ENCODE measurements at places on chromosomes 2 and 18.

DNA sequence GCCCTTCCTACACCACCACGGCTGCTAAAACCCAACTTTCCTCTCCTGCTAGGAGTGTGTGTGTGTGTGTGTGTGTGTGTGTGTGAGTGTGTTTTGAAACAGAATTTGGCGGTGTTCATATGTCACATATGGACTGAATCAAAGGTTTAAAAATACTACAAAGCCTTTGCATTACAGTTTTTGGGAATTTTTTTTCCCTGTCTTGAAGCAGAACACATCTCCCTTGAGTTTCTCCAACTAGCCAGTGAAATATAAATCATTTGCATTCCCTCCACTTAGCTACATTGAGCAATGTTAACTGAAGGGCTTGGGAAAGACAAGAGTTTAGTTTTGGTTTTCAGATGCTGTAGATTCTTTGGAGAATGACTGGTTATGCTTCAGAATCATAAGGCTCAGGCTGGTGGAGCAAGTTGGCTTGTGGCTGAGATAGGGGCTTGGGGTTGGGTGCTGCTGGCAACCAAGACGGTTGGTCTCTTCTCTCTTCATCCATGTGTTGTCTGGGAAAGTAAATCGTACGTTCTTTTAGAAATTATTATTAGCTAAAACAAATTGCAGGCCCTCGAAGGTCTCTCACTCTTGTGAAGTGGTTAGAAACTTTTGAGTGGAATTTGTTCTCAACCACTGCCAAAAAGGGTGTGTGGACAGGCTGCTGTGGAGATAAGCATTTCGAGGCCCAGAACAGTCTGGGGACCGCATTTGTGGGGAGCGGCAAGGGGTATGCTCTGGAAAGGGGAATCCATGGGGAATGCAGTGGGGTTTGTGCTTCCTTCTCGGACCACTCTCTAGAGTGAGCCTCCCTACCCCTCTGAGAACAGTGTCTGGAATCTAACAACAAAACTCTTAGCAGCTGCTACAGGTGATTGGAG, 1.4 kb downstream of the NRP2 start:
- DNase-seq, result no peak

- DNase-seq, result no peak
Observed at GRCh38 chr2:221999717-222000116, 299.1 kb downstream of the PAX3 start.

DNA sequence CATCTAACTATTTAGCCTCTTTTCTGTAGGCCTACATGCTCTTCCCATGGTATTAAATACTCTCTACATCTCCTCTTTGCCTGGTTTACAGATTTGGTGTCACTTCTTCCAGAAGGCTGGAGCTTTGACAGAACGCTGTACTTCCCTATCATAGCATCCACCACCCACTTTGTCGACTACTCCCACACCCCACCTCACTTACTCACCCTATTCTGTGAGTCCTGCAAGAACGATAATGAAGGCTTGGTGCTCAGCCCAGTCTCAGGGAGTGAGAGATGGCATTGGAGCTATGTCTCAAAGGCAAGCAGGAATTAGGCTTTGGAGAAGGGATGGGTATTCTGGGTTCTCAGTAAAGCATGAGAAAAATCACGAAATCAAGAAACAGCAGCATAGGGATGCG, 20.3 kb upstream of the KDM3A start:
- no peak for DNase-seq

GRCh38 chr18:40110455-40110854, 1844.6 kb upstream of the PIK3C3 start:
- no peak for DNase-seq

DNA sequence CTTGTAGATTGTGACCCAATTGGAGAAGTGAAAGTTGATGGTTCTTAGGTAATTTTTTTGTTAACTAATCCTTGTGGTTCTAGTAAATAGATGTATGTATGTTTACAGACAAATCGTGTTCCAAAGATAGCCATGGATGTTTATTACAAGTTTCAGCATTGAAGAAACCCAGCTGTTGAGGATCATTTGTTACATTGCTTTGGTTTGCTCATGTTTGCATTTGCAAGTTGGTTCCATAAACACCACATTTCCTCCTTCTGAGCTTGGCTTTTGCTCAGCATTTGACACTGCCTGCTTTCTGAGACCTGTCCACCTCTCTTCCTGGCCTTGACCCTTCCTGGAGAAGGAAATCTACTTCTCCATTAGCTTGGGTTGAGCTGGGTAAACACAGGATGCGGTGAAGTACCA, 1.8 kb upstream of the CCDC68 start:
- DNase-seq, result no peak

DNA sequence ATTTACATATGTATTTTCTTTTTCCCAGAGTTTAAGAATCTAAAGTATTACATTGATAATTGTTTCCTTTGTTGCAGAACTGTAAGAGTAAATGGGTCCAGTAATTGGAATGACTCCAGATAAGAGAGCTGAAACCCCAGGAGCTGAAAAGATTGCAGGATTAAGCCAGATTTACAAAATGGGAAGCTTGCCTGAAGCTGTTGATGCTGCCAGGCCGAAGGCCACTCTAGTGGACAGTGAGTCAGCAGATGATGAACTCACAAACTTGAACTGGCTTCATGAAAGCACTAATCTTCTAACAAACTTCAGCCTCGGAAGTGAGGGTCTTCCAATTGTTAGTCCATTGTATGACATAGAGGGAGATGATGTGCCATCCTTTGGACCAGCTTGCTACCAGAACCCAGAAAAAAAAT, 183.8 kb upstream of the STON1 start:
- DNase-seq, result no peak

GRCh38 chr2:235979753-235980435, 188.3 kb downstream of the GBX2 start:
- peak; percentile 86 for DNase-seq

GRCh38 chr2:113967272-113967671, 77.4 kb downstream of the ACTR3 start:
- no peak for DNase-seq

GRCh38 chr2:96239091-96239490, 26.7 kb downstream of the TMEM127 start:
- no peak for DNase-seq

DNA sequence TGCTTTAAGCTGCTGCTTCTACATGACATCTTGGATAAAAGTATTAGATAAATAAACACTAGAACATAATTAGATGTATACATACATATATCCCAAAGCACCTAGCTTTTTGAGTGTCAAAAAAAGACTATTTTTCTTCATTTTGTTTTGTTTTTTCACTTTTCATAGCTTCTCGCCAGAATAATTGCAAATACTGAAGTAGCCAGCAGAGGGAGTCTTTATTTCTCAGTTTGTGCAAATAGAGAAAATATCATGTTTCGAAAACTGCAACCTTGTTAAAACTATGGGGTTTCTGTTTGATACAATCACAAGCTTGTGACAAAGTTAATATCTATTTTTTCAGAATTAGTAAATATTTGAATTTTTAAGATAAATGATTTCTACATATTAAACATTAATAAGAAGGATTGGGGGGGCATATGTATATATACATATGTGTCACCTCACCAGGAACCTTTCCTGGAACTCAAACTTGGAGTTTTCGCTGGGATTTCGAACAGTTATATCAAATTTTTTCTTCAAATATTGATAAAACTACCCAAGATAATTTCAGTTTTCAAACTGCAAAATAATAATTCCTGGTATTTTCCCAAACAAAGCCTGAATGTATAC, 61.0 kb downstream of the GRB14 start:
- peak; percentile 14 for DNase-seq

GRCh38 chr18:50401888-50402287, 27.0 kb downstream of the SKA1 start:
- DNase-seq, result peak; percentile 88

DNA sequence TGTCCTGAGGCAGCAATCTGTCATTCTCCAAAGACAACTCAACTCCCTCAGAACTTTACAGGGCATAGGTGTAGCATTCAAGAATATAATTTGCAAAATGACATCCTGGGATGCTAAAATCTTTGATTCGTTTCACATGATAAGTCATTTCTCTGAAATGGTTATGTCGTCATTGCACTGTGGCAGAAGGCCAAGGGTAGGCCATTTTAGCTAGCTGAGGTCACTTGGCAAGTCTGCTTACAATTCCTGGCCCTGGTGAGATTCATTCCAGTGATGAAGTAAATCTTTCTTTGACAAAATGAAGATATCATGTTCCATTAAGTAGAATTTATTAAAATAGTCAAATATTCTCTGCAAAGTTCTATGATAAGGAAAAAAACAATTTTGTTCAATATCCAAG, 1410.3 kb upstream of the LRRTM1 start:
- no peak for DNase-seq
